ENCODE measurements at places on chromosomes 16 and 17.
A peak's percentile ranks its signal among the peaks of the same experiment; 100 is the strongest.

DNA sequence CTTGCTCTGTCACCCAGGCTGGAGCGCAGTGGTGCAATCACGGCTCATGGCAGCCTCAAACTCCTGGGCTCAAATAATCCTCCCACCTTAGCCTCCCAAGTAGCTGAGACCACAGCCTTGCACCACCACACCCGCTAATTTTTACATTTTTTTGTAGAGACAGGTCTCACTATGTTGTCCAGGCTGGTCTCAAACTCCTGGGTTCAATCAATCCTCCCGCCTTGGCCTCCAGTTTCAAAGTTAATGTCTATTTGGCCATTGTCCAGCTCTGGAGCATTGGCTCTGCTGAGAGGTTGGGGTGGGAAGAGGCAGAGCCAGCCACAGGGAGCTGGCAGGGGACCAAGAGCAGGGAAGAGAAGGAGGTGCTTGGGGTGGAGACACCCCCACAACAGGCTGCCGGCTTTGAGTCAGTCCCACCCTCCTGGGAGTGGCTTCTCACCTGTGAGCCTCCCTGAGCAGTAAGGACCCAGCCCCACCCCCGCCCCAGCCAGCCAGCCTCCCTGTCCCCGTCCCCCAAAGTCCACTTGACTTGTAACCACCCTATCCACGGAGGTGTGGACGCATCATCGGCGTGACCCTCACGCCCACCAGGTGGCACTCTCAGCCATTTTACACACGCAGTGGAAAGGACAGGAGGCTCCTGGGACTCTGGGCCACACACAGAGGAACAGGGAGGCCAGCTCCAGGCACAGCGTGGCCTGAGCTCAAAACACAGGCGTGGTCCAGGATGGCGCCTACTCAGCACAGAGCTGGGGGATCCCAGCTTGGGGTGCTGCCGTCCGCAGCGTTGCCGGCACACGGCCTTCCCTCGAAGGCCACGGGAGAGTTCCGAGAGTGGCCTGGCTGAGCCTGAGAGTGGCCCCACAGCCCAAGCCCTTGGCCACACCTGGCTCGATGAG is 22.8 kb upstream of the PVALEF start:
- peak; percentile 88 for DNase-seq

- no peak for DNase-seq
Observed at GRCh38 chr17:80624864-80625263, 80.2 kb downstream of the RPTOR start.

GRCh38 chr17:81865733-81866439 is 5.3 kb downstream of the ARHGDIA start:
- DNase-seq = no peak

GRCh38 chr17:50055426-50056216 is at the start of gene ITGA3:
TSS of gene ITGA3 (plus strand) at chr17:50056110. CDS start at chr17:50056440, 330 bp downstream.
- DNase-seq = peak; percentile 88

GRCh38 chr16:88003736-88004135 is 52.5 kb downstream of the BANP start:
- no peak for DNase-seq

- DNase-seq = no peak
Observed at GRCh38 chr17:77886387-77886728, 72.1 kb upstream of the TNRC6C start.

- DNase-seq = no peak
Observed at GRCh38 chr17:7574176-7574953, 5.1 kb upstream of the CD68 start.
